ENCODE measurements at places on chromosomes 2 and 18.

GRCh38 chr18:31942291-31942998 lies 483 bp downstream of the TRAPPC8 start:
- peak; percentile 40 for DNase-seq

DNA sequence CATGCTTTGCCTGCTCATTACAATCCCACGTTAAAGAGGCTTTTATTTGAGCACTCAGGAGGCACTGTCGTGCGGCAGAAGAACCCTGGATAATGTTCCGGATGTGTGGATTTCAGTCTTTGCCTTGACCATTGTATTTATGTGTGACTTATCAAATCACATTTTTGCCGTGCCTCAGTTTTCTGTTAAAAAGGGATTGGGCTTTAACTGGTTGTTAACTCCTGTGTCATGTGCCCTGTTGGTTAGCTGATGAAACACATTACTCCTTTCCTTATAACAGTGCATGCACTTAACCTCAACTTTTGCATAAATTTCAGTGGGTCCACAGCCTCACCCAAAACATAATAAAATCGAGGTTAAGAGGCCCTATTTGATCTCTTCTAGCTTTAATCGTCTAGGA lies 52.7 kb downstream of the NAB1 start:
- DNase-seq = no peak

DNA sequence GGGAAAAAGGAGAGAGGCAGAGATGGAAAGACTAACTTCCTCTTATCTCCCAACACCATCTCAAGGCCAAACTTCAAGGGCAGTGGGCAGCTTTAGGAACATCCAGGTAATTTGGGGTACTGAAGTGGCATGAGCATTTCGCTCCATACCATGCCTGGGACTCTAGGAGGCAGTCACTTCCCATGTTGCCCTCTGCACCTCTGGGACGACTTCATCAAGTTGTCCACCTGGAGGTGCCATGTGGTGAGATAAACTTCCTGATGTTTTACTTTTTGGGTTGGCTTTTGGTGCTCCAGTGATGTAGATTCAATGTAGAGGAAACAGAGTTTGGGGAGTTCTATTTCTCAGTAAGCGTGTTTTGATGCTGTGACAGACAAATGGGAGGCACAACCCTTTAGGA lies 56.3 kb upstream of the UPP2 start:
- no peak for DNase-seq

DNA sequence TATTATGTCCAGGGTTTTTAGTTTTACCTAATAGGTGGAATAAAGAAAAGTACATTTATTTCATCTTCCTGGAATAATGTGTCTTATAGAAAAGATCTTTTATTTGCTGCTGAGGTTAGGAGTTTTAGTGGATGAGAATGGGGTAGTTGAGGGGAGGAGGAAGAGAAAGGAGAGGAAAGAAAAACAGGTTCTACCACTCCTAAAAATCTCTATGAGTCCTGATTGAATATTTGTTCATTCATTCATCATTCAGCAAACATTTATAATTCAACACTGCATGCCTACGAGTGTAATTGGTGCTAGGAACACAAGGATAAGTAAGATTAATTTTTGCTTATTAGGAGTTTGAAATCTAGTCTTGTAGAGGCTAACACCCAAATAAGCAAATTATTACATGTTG lies 45.2 kb upstream of the SLC4A10 start:
- DNase-seq = no peak

- DNase-seq = no peak
These were observed 16.7 kb downstream of the MAP3K2 start for GRCh38 chr2:127371037-127371436.

Measured in hematopoietic multipotent progenitor cell treated with erythropoietin and hydrocortisone succinate and interleukin-3 and kit ligand, for 8 days (in vitro differentiated cells).